ENCODE measurements at places on chromosomes 2 and 18. TPM values are rescaled to one million over a fixed set of nuclear protein-coding genes. Genes with fewer than 3 reads are reported as not detected.

DNA sequence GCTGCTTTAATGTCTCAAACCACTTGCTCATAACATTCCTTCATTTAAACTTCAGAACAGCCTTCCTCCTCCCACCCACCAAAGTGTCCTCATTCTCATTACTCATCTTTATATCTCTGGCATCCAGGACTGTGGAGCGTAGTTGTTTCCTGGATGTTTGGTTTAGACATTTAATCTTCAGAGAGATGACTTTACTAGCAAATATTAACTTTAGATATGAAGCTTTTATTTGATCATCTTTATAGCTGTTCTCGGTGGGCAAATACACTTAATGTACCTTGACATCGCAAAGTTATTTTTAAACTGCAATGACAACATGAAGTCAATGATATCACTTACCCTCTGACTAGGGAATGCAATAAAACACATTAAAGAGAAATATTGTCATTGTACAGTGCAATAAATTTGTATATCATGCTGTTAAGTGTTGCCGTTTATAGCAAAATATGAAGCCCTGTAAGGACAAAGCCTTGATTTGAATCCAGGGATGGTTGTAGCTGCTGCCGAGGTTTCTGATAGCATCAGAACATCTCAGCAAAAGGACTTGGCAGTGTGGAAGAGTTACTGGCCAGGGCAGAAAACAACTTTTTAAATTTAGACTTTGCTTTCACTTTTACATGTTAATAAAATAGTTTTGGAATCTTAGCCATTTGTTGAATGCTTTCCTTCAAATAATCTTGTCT is 4.6 kb upstream of the LAMA3 start:
- peaks cover 7% of the 10 kb centered on the region for H3K27me3 ChIP-seq
- DNase-seq, result no peak
- H3K4me1 ChIP-seq, result peaks cover 5% of the 10 kb centered on the region
- no peaks in the 10 kb centered on the region for H3K36me3 ChIP-seq

- no peak overlapping the region for H3K4me3 ChIP-seq
- no peaks in the 10 kb centered on the region for H3K4me1 ChIP-seq
- H3K36me3 ChIP-seq, result no peaks in the 10 kb centered on the region
- DNase-seq, result no peak
- no peaks in the 10 kb centered on the region for H3K27me3 ChIP-seq
- no peak overlapping the region for H3K27ac ChIP-seq
Observed at GRCh38 chr2:75243219-75243618, 43.9 kb upstream of the TACR1 start.

GRCh38 chr2:58063641-58064040 is 17.0 kb downstream of the VRK2 start:
- H3K27ac ChIP-seq, result no peak overlapping the region
- H3K4me1 ChIP-seq, result peaks cover 6% of the 10 kb centered on the region
- no peaks in the 10 kb centered on the region for H3K27me3 ChIP-seq
- DNase-seq, result peak; percentile 39

Gene CXCR1
- polyA plus RNA-seq, result not detected

DNA sequence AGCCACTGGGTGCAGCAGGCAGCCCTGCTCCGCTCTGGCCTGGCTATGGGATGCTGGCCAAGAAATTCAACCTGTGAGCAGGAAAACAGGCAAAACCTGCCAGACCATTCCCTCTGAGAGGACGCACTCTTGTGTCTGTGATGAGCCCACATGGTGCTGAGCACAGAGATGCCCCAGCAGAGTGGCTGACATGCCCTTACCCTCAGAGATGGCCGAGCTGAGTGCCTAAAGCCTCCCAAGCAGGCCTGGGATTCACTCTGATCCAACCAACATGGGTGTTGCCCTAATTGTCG is 34.3 kb upstream of the TAF1B start:
- DNase-seq, result no peak
- no peaks in the 10 kb centered on the region for H3K36me3 ChIP-seq
- H3K27ac ChIP-seq, result no peak overlapping the region
- H3K4me1 ChIP-seq, result peaks cover 6% of the 10 kb centered on the region
- no peaks in the 10 kb centered on the region for H3K27me3 ChIP-seq

Gene RAB11FIP5
- polyA plus RNA-seq, result 36.6 TPM

GRCh38 chr2:79071078-79071477 is 16.7 kb downstream of the REG1B start:
- no peaks in the 10 kb centered on the region for H3K27me3 ChIP-seq
- H3K27ac ChIP-seq, result no peak overlapping the region
- no peak overlapping the region for H3K4me3 ChIP-seq
- no peaks in the 10 kb centered on the region for H3K4me1 ChIP-seq

GRCh38 chr2:43184339-43184895 is 42.0 kb downstream of the ZFP36L2 start:
- peaks cover 14% of the 10 kb centered on the region for H3K4me1 ChIP-seq
- no peak for DNase-seq
- no peaks in the 10 kb centered on the region for H3K36me3 ChIP-seq
- H3K27ac ChIP-seq, result no peak overlapping the region

Gene SERPINB10
- not detected for polyA plus RNA-seq

DNA sequence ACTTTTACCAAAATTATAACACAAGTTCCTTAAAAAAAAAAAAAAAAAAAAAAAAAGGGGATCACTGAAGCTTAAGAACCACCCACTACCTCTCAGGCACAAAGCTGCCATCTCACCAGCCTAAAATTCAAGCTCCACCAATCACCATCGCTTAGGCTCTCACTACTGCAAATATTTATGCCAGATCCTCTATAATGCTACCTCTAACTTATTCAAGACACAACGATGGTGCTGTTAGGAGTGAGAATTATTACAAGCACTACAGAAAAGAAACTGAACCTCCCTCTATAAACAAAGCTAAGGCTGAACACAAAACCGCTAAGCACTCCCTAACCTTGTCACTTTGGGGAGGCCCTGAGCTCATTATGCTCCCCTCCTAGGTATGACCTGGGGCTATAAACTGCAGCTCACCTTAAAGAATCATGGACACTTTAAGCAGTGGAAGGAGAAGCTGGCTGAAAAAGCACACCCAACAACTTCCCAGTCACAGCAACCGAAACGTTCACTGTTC is 3.6 kb downstream of the FZD5 start:
- H3K4me1 ChIP-seq, result peaks cover 16% of the 10 kb centered on the region
- H3K4me3 ChIP-seq, result no peak overlapping the region
- DNase-seq, result no peak
- H3K27ac ChIP-seq, result no peak overlapping the region

- H3K36me3 ChIP-seq, result no peaks in the 10 kb centered on the region
- H3K4me1 ChIP-seq, result peaks cover 33% of the 10 kb centered on the region
- DNase-seq, result no peak
- H3K27ac ChIP-seq, result peak overlapping the region; percentile 91
- H3K27me3 ChIP-seq, result no peaks in the 10 kb centered on the region
Observed at GRCh38 chr2:37560863-37561614, 110.4 kb downstream of the CDC42EP3 start.

All from endothelial cell of umbilical vein (primary cell).